ENCODE measurements at places on chromosomes 1 and 21.

DNA sequence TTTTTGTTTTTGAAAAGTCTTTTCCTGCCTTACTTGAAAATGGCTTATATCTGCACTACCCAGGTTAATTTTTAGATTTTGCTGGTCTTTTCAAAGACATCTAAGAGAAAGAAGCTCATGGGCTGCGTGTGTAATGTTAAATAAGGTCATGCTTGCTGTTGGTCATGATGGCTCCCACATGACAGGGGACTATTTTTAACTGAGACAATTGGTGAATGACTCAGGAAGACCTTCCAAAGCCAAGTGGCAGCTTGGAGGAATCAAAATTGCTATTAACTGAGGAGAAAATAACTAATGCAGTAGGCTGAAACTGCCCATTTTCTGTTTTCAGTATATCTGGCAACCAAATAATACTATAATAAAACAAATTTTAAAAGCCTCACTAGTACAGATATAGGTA is 117.1 kb upstream of the SPAG17 start:
- DNase-seq, result no peak

GRCh38 chr1:34369701-34370455 is 193.2 kb downstream of the C1orf94 start:
- no peak for DNase-seq

GRCh38 chr1:244339073-244339692 is 112.5 kb downstream of the ADSS2 start:
- DNase-seq, result no peak

DNA sequence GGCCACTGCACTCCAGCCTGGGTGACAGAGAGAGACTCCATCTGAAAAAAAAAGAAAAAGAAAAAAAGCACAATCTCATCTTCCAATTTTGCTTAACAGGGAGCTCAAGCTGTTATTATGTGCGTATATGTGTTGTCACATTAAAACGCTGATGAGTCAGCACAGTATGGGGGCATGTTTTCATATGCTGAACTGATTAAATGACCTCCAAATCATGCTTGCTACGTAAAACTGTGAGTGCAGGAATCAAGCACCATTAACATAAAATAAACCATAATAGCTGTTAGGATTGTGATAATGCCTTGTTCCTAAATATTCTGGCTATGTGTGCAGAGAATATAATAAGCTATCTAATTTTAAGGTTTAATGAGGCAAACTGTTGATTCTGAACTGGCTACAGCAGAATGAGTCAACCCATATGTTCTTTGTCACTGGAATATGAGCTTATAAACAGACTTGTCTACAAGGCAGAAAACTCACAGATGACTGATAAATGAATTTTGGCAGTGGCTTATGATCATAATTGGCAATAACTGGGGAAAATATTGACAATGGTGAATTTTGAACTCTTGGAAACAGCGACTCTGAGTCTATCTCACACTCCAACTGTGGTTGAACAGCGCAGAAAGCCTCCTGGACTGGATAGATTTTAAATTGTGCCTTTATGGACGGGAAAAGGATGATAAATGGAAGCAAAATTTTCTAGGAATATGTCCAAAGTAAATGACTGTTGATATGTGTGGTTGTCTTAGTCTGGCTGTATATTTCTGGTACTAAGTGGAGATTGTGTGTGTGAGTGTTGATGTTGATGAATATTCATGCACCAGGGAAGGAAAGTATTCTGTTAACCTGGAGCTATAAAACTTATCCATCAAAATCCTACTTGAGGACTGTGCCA is 75.5 kb downstream of the VCAM1 start:
- DNase-seq, result no peak

DNA sequence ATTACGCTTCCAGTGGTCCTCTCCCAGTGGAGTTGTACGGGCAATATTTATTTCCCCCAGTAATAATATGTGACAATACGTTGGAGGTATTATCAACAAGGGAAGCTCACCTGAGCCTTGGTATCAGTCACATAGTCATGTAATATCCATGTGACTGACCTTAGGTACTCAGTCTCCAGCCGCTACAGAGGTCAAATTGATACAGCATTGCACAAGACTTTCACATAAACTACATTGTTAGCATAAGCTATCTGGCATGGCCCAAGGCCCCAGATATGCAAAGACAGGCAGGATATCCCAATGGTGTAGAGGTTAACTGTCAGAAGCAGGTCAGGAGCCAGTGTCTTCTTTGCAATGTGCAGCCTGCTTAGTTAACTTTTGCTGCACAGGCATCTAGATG is 15.3 kb upstream of the CHIT1 start:
- no peak for DNase-seq

DNA sequence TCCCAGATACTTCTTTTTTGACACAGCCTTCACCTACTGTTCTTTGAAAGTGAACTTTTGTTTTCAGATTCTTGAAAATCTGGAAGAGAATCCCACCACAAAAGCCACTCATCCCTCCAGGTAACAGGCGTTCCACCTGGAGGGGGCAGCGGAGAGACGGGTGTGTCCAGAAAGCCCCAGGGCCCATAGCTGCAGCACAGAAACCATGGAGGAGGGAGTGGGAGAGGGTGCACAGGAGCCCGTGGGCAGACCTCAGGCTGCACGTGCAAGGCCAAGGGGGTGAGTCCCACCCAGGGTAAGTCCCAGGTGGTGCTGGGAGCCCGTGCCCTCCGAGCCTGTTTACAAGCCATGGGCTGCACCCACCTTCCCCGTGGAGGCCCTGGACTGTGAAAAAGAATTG is 86.5 kb downstream of the PSMG1 start:
- DNase-seq, result no peak

- no peak for DNase-seq
These were observed 76.5 kb downstream of the ACTL8 start for GRCh38 chr1:17831597-17831996.

- peak; percentile 25 for DNase-seq
These were observed 884 bp downstream of the PHACTR4 start for GRCh38 chr1:28370239-28371009.

GRCh38 chr1:91129017-91129416 is 107.2 kb upstream of the ZNF644 start:
- DNase-seq, result no peak

DNA sequence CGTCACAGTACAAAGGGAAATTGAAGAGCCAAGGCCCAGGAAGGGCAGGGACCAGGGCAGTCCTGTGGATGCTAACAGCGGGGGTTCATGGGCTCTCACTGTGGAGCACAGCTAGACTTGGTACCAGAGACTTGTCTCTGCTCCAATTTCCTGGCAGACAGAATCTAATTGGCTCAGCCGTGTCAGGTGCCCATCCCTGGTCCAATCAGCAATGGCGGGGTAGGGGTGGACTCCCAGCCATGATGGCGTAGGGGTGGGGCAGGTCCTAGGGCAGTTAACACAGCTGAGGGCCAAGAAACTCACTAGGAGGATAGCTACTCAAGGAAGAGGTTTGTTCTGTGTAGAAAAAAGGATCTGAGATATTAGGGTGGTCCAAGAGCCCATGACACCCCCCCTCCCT is 39.9 kb upstream of the TENT5B start:
- no peak for DNase-seq

DNA sequence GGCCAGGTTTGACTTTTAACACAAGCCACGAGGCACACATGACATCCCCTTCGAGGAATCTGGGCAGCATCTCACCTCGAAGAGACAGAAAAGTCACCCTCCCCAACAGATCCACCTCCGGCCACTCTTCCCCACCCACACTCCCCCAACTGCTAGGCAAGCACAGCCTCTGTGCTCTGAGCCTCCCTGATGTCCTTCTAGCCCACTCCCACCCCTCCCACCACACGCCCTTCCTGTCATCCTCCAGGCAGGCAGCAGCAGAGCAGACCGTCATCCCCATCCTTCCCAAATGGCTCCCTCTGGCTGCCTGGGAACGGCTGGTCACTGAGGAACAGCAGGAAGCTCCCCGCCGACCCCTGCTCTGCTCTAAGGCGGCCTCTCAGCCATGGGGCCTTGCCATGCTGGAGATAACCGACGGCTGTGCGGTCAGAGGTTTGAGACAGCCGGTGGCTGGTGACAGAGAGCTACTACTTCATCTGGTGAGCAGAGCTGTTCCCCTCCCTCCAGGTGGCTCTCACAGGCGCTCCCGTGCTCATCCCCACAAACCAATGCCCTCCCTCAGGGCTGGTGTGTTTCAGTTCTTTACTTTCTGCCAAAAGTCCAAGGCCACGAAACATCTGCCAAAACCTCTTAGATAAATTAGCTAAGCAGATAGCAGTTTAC is 25.6 kb downstream of the NPHP4 start:
- no peak for DNase-seq

Data from amygdala (tissue), 56 donors.